ENCODE measurements at places on chromosomes 11 and 22. TPM values are rescaled to one million over a fixed set of nuclear protein-coding genes. Genes with fewer than 3 reads are reported as not detected.

The OR51B2 gene
- not detected for polyA plus RNA-seq

The ROBO4 gene
- 23.0 TPM for polyA plus RNA-seq

The NXPE2 gene
- 0.16 TPM for polyA plus RNA-seq

The SLC36A4 gene
- polyA plus RNA-seq = 8.2 TPM

The BTBD18 gene
- polyA plus RNA-seq = 0.19 TPM

The PRRG4 gene
- polyA plus RNA-seq = 0.11 TPM

The LDHA gene
- polyA plus RNA-seq = 639 TPM

The MMP11 gene
- polyA plus RNA-seq = 9.1 TPM

The KCNK4 gene
- polyA plus RNA-seq = not detected

The CFAP300 gene
- polyA plus RNA-seq = 1.5 TPM

The CNIH2 gene
- 2.3 TPM for polyA plus RNA-seq

The TEX12 gene
- polyA plus RNA-seq = 0.33 TPM

The P2RX6 gene
- polyA plus RNA-seq = 26.5 TPM

The EFCAB6 gene
- polyA plus RNA-seq = 0.76 TPM

The IL10RA gene
- 3.8 TPM for polyA plus RNA-seq

The CPSF7 gene
- polyA plus RNA-seq = 72.1 TPM

The AIP gene
- 42.0 TPM for polyA plus RNA-seq

The XKR3 gene
- not detected for polyA plus RNA-seq

The LRRN4CL gene
- 18.8 TPM for polyA plus RNA-seq

The CARD18 gene
- not detected for polyA plus RNA-seq

The SCGB1C1 gene
- 0.34 TPM for polyA plus RNA-seq

Measured in forelimb muscle (tissue), 1 donor.